Right cardiac atrium (tissue), 5 donors: ENCODE measurements at places on chromosomes 5 and 9.

- DNase-seq = no peak
Observed at GRCh38 chr9:110006657-110007056, 201.3 kb downstream of the C9orf152 start.

- no peak for DNase-seq
Observed at GRCh38 chr5:35659556-35659955, 41.9 kb downstream of the SPEF2 start.

DNA sequence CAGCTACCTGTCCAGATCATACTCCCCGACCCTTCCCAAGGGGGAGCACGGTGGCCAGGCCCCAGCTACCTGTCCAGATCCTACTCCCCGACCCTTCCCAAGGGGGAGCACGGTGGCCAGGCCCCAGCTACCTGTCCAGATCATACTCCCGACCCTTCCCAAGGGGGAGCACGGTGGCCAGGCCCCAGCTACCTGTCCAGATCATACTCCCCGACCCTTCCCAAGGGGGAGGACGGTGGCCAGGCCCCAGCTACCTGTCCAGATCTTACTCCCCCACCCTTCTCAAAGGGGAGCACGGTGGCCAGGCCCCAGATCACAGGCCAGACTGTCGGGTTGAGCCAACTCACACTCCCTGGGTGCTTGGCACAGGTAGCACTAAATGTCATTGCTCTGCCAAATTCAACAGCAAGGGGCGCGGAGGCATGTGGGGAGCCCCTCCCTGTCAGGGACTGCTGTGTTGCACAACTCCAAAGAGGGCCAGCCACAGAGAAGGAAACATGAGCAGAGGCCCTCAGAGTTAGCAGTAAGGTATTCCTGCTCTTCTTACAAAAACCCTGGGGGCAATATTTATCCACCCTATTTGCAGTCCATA, 136.9 kb downstream of the OLFM1 start:
- no peak for DNase-seq

DNA sequence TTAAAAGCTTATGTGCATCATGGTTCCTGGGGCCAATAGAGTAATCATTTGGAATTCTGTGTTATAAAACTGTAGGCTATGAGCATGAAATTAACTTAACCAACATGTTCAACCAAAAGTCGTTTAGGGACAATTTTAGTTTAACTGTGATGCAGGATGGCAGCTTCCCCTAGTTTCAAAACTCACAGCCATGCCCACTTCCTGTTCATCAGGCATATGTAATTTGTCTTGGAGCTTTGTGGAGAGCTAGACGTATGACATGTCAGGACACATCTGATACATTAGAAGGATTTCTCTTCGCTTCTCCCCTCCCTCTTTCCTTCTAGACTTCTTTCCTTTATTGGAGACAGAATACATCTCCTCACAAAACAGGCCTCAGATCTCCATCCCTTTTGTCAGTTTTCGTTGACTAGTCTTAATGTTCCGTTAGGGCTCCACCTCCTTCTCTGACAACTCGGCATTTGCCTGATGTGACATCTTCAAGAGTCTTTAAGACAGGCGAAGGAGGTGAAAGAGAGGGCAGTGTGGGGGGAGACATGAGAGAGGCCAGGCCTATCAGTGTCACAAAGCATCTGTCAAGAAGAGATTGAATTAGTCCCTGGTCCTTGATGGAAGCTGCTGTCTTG, 176.0 kb downstream of the MSX2 start:
- no peak for DNase-seq

GRCh38 chr9:75087289-75087823, 599 bp downstream of the NMRK1 start:
- peak; percentile 43 for DNase-seq

DNA sequence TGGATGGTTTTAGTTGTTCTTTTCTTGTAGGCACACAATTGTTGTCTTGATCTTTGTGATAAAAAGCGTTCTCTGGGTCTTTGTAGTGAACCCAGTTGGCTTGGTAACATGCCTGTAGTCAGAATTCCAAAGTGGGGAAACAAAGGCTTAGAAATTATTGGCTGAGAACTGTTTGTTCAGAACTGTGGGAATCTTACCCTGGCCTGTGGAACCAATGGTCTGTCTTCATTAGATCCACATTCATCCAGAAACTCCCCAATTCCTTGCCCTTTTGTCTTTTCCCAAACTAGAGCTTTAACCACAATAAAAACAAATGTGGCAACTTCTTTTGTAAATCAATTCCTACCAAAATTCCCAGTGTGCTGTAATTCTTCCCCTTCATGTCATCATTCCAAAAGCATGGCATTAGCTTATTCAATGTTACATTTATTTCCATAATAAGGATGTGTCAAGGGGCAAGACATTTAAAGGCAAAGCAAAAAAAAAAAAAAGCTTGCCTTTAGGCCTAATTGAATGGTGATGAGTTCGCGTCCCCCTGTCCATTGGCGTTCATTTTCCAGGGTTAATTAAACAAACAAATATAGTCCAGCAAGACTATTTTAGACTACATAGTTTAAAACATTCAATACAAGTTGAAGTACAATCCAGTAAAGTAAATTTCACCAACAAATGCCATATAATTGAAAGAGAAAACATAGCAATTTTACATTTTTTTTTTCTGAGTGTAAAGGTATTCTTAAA, 249.8 kb upstream of the ZNF608 start:
- DNase-seq = no peak

DNA sequence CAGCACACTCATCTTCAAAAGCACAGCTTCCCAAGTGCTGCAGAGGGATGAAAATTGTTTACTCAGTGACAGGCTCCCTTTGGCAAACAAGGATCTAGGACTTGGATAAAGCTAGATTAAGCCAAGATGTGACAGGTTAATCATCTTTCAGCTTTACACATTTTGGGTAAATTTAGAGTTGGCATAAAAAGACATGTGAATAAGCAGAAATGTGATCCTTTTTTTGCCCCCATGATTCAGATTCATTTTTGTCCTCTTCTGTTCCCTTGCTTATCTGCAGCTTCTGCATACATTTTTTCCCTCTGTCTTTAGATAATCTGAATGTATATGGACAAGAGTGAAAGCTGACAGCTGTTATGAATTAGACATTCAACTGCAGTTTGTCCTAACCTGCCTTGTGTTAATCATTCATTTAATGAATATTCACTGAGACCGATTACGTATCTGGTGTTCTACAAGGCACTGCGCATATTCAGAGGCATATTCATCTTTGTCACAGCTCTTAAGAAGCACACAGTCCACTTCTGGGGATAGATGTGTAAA, 19.6 kb downstream of the ADAMTSL1 start:
- DNase-seq = no peak

DNA sequence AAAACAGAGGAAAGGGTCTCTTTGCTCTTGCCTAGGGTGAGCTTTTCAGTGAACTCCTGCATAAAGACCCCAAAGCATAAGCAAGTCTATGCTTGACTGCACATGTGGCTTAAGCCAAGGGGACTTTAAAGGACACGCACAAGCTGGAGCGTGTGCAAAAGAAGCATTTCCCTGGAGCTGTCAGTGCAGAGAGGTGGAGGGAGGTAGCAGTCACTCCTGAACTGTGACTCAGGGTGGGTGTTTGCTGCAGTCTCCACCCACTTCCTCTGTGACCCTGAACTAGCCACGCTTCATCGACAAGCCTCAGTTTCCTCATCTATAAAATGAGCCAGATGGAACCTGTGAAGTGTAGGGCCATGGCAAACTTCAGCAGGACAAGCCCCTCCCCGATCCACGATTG, 72.4 kb downstream of the PDZD2 start:
- no peak for DNase-seq

DNA sequence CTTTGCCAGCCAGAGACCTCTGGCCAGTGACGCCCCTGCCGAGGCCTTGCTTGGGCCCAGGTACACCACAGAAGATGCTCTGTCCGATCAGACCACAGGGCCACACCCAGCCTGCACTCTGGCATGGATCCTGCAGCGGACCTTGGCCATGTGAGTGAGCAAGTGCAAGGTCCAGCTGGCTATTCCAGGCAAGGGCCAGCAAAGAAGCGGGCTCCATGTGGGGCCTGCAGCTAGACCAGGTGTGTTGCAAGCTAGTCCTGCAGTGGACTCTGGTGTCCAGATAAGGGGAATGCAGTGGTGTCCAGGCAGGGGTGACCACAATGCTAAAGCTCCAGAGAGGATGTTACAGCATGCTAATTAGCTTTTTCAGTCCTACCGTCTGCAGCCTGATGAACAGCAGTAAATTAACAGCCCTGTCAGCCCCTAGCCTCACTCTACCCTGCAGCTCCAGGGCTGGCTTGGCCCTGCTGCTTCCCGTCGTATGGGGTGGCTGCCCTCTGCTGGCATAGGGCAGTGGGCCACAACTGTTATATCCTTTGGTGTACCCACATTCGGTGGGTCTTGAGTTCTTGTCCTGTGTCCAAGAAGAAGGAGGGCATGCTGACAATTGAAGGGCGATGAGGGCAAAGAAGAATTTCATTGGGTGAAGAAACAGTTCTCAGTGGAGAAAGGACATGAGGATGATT, 284.5 kb upstream of the POU5F2 start:
- peak; percentile 45 for DNase-seq

DNA sequence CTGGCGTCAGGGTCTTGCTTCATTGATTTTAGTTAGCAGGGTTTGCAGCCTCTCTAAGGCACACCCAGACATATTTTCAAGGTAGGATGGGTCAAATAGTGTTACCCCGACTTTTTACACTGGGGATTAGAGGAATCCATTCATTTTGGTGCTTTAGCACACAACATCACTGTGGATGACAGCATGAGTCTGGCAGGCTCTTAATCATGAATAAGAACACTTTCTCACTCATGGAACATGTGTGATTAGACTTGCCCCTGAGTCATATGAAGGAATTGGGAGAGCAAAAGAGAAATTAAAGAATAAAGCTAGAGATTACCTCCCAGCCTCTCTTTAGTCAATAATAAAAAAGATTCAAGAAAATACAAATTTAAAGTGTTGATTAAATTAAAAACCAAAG, 175.6 kb downstream of the SEMA5A start:
- no peak for DNase-seq

GRCh38 chr9:115106642-115107041, 11.3 kb downstream of the TNC start:
- no peak for DNase-seq

DNA sequence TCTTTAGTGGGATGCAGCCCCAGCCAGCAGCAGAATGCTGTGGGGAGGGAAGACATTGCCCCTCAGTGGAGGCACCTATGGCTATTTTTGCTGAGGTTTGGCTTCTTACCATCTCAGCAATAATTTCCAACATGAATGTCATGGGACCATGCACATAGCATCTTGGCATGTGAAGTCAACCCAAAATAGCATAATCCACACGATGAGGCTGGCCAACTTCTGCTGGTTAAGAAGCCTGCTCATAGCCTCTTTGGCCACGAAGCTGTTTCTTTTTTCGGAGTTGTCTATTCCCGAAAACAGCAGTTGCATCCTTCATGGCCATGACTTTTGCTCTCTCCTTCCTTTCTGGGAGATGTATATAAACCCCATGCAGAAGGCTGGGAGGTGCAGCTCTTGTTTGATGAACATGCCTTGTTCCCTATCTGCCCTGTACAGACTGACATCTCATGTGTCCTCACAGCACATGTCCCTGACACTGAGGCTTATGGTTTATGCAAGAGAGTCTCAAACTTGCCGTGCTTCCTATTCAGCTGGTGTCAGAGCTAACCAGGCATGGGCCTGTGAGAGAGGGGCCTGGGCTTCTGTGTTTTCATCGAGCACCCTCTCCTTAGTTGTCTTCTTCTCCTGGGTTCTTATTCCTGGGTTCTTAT, 45.3 kb downstream of the SYK start:
- no peak for DNase-seq

GRCh38 chr5:126490167-126490940, 67.1 kb downstream of the GRAMD2B start:
- no peak for DNase-seq

GRCh38 chr9:2297771-2298170, 282.6 kb downstream of the SMARCA2 start:
- no peak for DNase-seq

GRCh38 chr9:3401221-3401954, 124.4 kb downstream of the RFX3 start:
- DNase-seq = no peak

GRCh38 chr5:1272201-1272600, 22.7 kb downstream of the TERT start:
- no peak for DNase-seq

- DNase-seq = no peak
Observed at GRCh38 chr5:14141764-14142163, 1.4 kb upstream of the TRIO start.

GRCh38 chr9:91884153-91884552, 65.9 kb downstream of the ROR2 start:
- DNase-seq = no peak
